Amniotic epithelial cell (primary cell): ENCODE measurements at places on chromosomes 2 and 18.

DNA sequence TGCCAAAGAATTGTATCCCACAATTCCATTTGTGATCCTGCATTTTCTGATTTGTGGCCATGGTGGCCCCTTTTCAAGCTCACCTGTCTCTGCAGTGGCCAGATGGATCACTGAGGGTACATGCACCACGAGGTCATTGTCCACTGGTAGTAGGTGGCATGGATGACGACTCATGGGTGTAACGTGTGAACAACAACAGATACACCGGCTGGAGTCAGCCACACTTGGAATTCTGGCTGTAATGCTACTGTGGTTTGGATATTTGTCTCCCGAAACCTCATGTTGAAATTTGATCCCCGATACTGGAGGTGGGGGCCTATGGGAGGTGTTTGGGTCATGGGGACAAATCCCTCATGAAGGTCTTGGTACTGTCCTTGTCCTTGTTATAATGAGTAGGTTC, 102.2 kb upstream of the TAF1B start:
- DNase-seq = no peak

DNA sequence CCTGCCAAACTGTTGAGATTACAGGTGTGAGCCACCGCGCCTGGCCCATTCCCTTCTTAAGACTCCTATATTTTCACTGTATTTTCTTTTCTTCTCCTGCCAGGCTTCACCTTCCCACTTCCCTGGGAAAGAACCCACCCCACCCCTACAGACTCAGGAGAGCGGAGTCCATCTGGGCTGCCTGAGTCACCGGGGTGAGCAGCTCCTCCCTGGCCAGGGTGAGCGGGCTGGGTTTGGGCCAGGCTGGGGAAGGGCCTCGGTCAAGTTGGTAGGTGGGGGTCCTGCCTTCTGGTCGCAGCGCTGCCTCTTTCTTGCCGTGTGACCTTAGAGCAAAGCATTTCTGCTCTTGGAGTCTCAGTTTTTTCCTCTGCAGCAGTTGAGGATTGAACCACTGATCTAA, 2.1 kb upstream of the GAREM2 start:
- DNase-seq = no peak

- no peak for DNase-seq
These were observed 11.3 kb downstream of the RAD51AP2 start for GRCh38 chr2:17506736-17507616.

DNA sequence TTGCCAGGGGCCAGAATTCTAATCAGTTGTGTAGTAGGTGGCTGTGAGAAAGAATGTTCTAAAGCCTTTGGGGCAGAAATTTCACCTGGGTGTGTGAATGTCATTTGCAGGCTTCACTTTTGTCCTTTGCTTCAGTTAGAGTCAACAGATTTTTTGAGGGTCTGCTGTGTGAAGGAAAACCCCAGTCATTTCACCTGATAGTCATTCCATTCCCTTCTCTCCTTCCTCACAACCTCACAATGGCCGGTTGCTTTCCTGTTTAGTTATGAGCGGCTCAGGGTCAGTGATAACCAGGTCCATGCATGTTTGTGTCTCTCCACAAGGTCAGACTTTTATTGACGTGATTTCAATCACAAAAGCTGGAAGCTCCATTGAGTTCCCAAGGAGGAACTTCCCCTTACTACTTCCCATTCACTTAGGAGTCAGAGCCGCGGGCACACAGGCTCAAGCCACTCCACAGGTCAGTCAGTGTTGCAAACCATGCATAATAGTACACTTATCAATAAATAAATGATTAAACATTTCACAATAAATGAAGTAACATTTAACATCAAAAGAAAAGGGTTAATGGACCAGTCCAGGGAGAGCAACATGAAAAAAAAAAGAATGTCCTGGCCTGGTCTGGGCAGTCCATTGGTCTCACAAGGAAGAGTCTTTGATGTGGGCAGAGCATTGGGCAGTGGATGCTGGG, 74.3 kb downstream of the NPAS2 start:
- no peak for DNase-seq
